ENCODE measurements at places on chromosomes 3 and 15.
A peak's percentile ranks its signal among the peaks of the same experiment; 100 is the strongest.

DNA sequence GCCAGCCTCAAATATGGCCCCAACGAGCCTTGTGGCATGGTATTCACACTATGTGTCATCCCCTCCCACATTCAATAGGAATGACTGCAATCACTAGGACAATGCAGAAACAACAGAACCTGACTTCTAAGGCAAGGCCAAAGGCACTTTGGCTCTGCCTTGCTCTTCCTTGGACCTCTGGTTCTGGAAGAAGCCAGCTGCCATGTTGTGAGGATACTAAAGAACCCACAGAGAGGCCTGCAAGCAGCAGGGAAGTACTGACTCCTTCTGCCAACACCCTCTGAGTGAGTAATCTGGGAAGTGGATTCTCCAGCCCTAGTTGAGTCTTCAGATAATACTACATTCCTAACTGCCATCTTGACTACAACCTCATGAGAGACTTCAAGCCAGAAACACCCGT lies 64.7 kb downstream of the ADAMTS9 start:
- DNase-seq, result no peak

- DNase-seq, result no peak
Measured at GRCh38 chr15:67914537-67915460, 75.0 kb upstream of the RNU6-1 start.

DNA sequence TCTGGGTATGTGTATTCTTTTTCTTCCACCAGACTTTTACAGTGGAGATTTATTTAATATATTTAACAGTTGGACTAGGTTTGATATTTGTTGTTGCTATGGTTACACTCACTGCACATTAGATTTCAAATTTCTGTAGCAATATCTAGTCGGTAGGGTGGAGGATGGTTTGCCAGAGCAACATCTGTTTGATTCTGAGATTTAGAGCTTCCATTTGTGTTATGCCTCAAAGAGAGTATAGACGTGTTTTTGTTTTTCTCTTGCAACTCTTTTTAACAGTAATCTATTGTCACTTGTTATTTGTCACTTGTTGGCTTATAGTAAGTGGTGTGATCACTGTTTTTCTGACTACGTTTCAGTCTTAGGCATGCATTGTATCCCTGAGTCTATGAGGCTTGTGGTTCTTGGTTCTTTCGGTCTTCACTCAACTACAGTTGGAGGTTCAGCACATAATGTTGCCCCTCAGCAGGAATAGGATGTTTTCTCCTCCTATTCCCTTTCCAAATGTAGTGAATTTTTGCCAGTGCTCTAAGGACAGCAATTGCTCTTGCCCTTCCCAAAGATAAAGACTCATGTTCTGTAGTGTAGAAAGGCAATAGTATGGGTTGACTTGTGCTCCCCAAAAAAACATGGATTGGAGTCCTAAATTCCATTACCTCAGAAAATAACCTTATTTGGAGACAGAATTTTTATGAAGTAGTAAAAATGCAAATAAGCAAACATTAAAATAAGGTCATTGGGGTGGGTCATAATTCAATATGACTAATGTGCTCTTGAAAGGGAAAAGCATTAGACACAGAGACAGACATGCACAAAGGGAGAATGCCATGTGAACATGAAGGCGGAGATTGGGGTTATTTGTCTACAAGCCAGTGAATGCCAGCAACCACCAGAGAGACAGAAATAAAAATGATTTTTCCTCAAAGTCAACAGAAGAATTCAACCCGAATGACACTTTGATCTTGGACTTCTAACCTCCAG lies 692.1 kb downstream of the DIPK2A start:
- DNase-seq, result no peak

DNA sequence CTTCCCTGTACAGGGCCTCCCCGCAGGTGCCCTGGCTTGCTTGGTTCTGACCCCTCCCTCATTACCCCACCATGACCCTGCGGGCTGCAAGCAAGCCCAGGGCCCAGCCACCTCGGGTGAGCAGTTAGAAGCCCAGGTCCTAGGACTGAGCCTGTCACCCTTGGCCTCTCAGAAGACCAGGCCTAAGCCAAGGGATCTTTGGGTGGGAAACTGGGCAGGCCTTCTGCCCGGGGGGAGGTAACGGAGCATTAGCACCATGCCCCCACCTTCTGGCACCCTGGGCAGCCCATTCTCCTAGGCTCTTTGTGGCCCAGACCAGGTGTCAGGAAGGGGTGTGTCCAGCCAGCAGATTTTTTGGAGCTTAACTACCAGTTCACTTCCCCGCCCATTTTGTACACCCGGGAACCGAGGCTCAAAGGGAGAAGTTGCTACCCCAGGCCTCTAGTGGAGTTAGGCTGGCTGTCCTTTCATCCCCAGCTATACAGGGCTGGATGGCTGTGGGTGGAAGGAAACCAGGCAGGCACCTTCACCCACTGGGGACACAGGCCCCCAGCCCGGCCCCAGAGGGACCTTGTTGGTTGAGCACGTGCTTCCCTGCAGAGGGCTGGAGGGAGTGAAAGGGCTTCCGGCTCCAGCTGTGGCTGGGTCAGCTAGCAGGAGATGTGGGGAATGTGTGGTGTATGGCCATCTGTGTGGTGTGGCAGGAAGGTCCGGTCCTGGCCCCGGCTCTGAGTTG lies 1.4 kb downstream of the CSK start:
- peak; percentile 60 for DNase-seq

GRCh38 chr15:75733761-75734651 lies 21.4 kb upstream of the CSPG4 start:
- no peak for DNase-seq

DNA sequence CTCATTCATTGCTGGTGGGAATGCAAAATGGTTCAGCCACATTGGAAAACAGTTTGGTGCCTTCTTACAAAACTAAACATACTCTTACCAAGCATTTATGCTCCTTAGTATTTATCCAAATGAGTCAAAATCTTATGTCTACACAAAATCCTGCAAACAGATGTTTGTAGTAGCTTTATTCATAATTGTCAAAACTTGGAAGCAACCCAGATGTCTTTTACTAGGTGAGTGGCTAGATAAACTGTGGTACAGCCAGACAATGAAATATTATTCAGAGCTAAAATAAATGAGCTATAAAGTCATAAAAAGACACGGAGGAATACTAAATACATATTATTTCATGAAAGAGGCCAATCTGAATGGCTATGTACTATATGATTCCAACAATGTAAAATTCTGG lies 709.5 kb downstream of the NSUN3 start:
- DNase-seq, result no peak

- no peak for DNase-seq
Measured at GRCh38 chr3:69856965-69857705, 117.9 kb downstream of the MITF start.

GRCh38 chr3:129180461-129180860 lies 3.2 kb downstream of the CNBP start:
- DNase-seq, result no peak

- no peak for DNase-seq
Measured at GRCh38 chr15:73954188-73955145, 28.2 kb downstream of the LOXL1 start.

DNA sequence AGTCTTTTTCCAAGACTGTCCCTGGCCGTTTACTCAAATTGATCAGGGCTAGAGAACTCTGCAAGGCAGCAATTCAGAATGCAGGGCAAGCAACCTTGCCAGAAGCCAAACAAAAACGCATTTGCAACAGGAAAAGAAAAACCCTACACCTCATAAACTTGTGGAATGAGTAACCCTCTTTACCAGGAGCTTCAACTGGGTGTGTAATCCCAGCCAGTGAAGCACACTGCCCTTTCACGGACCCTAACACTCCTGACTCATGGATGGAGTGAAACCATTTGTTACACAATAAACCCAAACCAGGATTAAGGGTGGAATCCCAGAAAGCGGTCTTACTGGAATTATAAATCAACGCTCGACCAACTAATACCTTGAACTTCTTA lies 14.8 kb upstream of the LDHAL6B start:
- no peak for DNase-seq
